ENCODE measurements at places on chromosomes 6 and 20. TPM values are rescaled to one million over a fixed set of nuclear protein-coding genes. Genes with fewer than 3 reads are reported as not detected.

The ZSCAN16 gene
- total RNA-seq, result 15.9 TPM

The ULBP3 gene
- 8.4 TPM for total RNA-seq

DNA sequence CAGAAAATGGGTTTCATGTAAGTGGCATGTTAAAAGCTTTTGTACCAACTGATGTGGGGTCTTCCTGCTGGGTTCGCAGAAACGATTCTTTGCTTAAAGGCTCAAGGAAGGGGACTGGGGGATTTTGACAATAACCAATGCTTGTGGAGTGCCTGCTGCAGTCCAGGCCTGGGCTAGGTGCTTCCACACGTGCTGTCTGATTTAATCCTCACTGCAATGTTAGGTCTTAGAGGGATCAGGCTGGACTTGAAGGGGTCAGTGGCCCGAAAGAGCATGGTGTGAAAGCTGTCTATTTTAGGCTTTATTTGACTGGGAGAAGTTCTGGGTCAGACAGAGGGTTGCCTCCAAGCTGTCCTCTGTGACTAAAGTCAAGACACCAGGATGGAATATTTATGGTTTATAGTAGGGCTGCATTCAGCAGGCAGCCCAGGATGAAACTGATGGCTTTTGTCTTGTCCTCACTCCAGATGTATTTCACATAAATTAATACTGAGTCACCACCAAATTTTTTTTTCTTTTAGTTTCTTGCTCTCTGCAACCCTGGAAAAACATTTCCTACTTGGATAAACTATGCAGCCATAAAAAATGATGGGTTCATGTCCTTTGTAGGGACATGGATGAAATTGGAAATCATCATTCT is 219.1 kb downstream of the ZMYND8 start:
- DNase-seq, result no peak
- no peaks in the 10 kb centered on the region for H3K27me3 ChIP-seq
- H3K4me1 ChIP-seq, result peaks cover 56% of the 10 kb centered on the region
- H3K36me3 ChIP-seq, result no peaks in the 10 kb centered on the region
- no peak overlapping the region for H3K4me3 ChIP-seq

DNA sequence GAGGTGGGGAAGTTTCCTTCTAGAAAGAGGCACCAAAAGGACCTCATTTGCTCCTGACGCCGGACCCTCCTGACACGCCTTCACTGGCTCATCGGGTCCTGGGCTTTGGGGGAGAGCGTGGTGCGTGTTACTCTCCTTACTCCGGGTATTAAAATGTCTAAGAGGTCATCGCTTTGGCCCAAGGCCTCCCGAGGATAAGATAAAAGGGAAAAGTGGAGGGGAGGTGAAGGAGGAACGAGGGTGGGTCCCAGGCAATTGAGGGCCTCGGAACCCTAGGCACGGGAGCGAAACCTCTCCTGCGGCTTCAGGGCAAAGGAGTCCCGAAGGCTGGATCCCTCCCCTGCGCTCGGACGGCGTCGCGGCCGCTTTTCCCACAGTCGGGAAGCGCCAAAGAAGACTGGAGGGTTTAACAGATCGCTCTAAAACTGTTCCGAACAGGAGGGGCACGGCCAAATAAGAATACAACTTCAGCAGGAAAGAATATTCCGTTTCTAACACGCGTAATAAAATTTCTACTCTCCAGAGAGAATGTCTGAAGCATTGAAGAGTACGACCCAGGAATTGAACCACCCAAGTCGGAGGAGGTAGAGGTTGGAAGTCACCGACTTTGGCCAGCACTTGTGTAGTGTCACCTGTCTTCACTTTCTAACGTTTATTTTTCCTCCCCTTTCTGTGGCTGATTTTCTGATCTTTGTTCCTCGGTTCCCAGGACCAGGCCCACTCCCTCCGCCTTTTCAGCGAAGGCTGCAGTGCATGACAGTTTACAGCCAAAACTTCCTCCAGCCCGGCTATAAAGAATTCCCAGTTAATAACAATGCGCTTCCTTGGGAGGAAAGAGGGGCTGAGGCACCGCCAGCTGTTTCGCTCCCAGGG is 2.1 kb upstream of the TBXT start:
- peaks cover 6% of the 10 kb centered on the region for H3K36me3 ChIP-seq
- no peaks in the 10 kb centered on the region for H3K4me1 ChIP-seq
- no peak overlapping the region for H3K4me3 ChIP-seq
- H3K27me3 ChIP-seq, result peaks cover 43% of the 10 kb centered on the region
- DNase-seq, result no peak
- H3K27ac ChIP-seq, result no peak overlapping the region

DNA sequence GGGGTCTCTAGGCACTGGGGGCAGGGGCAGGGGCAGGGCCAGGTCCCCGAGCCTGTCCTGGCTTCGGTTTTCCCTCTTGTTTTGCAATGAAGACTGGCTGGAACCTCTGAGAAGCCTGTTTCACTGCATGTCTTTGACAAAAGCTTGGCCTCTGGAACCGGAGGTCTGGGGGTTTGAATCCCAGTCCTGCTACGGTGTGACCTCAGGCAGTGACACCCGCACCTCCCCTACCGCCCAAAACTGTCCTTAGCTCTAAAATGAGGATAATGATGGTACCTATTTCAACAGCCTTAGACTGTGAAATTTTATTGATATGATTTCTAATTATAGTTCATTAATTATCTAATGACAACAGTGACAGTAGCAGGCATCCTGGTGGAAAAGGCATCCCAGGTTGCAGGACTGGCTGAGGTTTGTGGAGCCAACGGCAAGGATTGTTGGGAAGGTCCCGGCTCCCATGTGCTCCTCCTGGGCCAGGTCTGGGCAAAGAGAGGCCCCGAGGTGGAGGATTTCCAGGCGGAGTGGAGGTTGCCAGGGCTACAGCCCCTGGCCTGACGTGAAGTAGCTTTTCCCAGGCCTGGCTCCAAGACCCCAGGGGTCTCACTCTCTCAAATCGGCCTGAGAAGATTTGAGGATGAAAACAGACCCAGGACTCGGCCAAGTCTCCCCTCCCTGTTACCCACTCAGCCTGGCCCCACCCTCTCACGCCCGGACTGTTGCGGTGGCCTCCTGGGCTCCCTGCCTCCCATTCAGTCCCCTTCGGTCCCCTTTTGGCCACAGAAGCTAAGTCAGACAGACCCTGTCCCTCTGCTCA is 57.9 kb downstream of the SNAI1 start:
- no peak overlapping the region for H3K27ac ChIP-seq
- H3K36me3 ChIP-seq, result no peaks in the 10 kb centered on the region
- no peak overlapping the region for H3K4me3 ChIP-seq
- peaks cover 28% of the 10 kb centered on the region for H3K4me1 ChIP-seq
- H3K27me3 ChIP-seq, result peaks cover 13% of the 10 kb centered on the region

All from Calu3 (cell line).